Activated CD4-positive, alpha-beta T cell treated with anti-CD3 and anti-CD28 coated beads, Interleukin-2, amount 50 U/mL, for 4 hours (primary cell): ENCODE measurements at places on chromosomes 6 and 20.

DNA sequence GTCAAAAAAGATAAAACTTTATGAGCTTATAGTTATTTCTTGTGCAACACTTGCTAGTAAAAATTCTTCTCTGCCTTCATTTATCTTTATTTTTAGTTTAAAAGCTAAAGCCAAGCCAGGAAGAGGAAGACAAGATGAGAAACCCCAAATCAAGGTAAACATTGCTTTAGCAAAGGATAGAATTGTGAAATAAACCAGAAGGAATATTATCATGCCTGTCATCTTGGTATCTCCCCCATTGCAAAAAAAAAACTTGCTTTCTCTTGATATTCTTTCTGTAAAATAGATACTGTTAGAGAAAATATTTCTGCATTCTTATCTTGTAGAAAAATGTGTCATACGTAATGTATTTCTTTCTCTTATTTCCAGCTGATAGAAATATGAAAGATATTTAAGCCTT lies 432.8 kb downstream of the GJA1 start:
- no peak for DNase-seq

DNA sequence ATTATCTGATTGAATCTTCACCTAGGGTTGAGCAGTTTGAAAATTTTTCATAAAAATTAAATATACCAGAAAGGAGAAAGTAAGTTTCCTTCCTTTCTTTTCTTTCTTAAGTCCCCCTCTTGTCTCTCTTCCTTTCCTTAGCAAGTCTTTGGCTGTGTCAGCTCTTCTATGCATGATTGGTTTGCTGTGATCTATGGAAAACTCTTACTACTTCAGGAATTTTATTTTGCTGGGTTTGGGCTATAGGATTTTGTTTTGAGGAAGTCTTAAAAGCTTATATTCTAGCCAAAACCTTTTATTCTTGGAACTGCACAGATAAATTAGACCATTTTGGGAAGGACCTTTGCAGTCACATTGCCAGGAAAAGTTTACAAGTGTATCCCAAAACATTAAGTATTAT lies 173.4 kb upstream of the CITED2 start:
- DNase-seq = no peak

DNA sequence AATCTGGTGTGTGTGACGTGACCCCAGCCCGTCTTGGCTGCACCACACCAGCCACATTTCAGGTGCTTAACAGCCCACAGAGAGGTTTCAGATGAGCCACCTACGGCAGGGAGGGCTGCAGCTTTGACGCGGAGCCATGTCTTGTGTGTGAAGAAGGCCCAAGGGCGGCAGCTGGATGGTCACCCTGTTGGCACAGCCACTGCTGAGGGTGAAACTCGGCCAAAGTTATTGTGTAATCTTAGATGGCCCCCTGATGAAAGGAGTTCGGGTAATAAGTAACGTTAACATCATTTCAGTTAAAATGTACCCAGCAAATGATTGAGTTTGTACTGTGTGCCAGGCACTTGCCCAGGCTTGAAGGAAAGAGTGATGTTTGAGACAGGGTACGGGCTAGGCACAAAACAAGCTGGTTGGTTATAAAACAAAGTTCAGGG lies 97.2 kb downstream of the SSR1 start:
- no peak for DNase-seq

GRCh38 chr6:117414770-117415169 lies 11.0 kb downstream of the ROS1 start:
- DNase-seq = no peak

DNA sequence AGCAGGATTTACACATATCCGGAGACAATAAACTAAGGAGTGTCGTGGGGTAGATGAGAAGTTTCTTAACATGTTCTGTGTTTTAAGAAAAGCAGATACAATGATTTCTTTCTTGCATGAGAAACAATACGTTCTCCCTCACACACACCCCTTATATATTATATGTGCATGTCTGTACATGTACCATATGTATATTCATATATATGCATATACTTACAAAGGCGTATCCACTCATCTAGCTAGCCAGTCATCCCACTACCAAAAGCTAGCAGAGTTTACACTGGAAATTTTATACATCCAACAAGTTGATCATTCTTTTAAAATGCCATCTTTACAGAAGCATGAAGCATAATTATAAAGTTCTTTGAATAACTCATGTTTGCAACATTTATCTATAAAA lies 14.9 kb downstream of the ARG1 start:
- DNase-seq = no peak

DNA sequence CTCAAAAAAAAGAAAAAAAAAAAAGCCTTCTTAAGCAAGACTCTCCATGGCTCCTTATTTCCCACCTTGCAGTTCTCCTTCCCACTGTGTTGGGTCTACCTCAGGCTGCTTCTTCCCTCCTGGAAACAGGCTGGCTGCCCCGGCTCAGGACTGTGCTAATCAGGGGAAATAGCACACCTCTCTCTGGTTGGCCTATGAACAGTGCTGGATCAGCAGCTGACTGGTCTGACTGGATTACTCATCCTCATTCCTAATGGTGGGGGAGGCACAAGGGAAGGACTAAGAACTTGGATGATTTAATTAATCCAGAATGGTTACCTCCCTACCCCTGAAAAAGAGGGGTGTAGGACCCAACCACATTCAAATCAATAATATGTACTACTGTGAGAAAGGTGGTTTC lies 3.9 kb upstream of the SRSF3 start:
- DNase-seq = no peak

DNA sequence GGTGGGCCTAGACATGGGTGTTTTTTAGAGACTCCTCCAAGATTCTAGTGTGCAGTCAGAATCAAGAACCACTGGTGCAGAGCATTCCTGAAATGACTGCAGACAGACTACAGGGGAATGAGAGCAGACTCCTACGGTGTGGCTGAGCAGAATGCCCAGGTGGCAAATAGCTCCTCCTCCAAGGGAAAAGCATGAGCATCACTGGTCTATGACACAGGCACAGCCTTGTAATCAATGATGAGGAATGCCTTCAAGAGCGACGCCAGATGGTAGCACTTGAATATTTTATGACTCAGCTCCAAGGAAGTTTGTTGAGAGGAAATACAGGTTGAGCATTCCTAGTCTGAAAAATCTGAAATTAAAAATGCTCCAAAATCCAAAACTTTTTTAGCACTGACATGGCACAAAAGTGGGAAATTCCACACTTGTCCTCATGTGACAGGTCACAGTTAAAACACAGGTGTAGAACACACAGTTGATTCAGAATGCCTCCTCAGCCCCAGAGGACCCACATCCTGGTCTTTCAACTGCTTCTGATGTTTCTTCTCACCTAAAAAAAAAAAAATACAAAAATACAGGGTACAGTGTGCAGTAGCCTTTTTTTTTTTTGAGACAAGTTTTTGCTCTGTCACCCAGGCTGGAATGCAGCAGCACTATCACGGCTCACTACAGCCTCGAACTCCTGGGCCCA lies 10.6 kb upstream of the FAM8A1 start:
- no peak for DNase-seq

- no peak for DNase-seq
Observed at GRCh38 chr6:14305131-14305530, 187.6 kb downstream of the CD83 start.

- DNase-seq = no peak
Observed at GRCh38 chr20:49694450-49695071, 19.1 kb downstream of the B4GALT5 start.
